ENCODE measurements at places on chromosomes 7 and 10. TPM values are rescaled to one million over a fixed set of nuclear protein-coding genes. Genes with fewer than 3 reads are reported as not detected.

DNA sequence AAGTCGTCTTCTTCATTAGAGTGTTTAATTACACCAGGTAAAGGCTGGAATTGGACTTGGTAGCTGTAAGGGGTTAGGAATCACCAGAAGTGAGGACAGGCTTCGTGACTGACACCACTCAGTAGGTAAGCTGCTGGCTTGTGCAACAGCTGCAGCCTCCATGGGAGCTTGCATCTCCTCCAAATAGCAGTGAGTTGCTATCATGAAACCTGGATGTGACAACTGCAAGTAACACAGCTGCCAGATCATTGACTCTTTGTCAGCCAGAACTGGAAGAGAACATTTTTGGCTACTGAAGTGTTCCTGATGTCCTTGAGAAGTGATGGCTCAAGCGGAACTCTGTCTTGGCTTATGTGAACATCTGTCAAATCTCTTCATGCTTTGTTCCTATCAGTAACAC, 64.1 kb upstream of the MSRB2 start:
- no peak for DNase-seq

- no peak for DNase-seq
These were observed 28.1 kb upstream of the DNMBP start for GRCh38 chr10:100037758-100038315.

DNA sequence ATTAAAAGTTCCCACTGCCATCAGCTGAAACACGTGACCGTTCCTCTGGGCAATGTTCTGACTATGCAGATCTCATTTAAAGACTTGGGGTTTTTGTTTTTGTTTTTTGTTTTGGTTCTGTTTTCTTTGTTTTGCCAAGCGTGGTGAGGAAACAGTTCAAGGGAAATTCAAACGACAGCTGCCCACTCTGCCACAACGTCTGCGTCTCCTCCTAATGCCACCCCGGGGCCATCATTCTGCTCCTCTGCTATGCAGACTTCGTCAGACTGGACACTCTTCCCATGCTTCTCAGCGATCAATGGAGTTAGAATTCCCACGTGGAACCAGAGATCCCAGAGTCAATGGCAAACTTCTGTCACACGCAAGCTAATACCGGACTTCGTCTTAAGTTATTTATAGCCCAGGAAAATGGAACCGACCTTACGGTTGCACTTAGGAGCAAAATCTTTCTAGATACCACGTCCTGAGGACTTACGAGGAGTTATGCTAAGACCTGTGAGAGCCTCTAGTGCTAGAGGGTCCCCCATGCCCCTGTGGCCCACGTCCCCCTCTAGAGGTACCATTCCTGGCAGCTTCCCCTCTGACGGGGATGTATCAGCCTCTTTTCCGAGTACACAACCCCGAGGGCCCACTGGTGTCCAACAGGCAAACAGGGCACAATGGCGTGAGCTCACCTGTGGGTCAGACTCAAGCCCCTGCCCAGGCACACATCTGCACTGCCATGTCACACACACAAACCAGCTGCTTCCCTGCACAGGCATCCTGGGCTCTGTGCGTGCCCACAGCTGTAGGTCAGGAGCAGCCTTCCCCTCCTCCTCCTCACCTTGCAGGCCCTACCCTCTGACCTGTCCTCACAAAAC, 24.4 kb downstream of the EBF3 start:
- DNase-seq = no peak

The LRRC18 gene
- total RNA-seq = not detected

The ASAH2 gene
- 0.46 TPM for total RNA-seq

Data from A172 (cell line).